Inflammatory macrophage (primary cell): ENCODE measurements at places on chromosomes 2 and 18.

GRCh38 chr2:2291500-2292260 is 39.4 kb downstream of the MYT1L start:
- DNase-seq, result no peak

GRCh38 chr18:23484561-23485182 is 18.6 kb upstream of the RMC1 start:
- no peak for DNase-seq

DNA sequence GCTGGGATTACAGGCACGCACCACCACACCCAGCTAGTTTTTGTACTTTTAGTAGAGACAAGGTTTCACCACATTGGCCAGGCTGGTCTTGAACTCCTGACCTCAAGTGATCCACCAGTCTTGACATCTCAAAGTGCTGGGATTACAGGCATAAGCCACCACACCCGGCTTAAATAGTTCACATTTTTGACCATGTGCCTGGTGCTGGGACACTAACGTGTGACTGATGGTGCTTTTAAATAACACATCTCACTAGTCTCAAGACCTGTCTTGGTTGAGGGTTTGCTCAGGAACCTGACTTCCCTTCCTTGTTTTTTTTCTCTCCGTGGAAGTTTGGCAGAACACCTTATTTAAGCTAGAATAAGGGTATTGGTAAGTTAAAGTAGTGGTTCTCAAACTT is 8.5 kb downstream of the FMNL2 start:
- DNase-seq, result no peak

DNA sequence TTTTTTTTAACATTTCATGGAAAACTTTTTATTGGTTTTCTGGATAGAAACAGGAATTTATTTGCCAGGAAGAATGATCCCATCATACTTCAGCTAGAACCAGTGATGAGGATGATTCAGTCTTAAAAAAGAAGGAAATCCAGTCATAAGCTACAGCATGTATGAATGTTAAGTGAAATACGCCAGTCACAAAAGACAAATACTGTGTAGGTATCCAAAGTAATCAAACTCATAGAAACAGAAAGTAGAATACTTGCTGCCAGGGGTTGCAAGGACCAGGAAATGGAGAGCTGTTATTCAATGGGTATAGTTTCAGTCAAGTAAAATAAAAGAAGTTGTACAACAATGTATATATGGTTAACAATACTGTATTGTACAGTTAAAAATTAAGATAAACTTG is 21.3 kb downstream of the PSME4 start:
- DNase-seq, result no peak

DNA sequence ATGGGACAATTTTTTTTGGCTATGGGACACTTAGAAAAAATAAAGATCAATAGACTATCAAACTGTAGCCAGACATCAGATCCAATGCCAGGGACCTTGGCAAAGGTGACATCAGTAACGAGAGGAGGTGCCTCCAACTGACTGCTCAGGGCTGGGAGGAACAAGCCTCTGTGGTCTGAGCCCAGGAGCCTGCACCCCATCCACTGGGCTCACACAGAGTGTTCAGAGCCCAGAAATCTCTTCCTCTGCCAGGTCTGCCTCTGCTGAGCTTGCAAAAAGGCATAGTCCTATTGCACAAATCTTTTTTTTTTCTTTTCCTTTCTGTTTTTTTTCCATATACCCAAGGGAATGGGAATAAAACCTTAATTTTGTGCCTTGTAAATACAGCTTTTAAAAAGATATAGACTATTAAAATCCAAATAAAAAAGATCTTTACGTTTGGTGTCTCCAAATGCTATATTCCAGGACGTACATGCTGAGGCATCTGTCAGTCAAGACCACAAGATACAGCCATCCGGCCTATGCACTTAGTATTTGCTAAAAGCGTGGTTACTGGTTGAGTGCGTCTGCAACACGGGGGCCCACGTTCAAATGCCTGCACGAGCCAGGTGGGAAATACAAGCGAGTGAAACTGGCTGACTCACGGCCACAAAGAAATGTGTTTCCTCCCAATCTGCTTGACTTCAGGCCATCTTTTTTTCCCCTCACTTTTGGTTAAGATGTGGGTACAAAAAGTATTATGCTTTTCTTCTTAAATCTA is 7.8 kb upstream of the ARHGAP25 start:
- peak; percentile 24 for DNase-seq

- DNase-seq, result peak; percentile 47
Measured at GRCh38 chr2:175579646-175580045, 398.1 kb upstream of the ATP5MC3 start.

DNA sequence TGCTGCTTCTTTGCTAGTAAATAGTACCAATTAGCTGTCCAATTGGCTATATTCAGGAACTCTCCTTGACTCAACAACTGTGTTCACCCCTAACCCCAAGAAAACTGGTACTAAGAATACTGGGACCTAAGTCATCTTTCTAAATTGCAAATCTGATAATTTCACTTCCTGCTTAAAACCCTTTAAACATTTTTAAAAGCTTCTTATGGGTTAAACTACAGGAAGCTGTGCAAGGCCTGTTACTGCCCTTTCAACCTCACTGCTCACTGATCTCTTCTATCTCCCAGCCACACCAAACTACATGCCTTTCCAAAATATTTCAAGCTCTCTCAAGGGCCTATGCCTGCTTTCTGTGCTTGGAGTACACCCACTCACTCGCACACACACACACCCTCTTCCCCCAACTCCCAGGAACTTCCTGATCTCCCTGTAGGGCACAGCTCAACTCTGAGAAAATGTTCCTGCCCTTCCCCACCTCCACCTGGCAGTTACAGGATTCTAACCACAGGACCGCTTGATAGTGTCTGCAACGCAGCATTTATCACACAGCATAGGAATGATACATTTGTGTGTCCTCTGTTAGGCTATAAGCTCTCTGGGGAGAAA is 6.7 kb downstream of the LMAN1 start:
- peak; percentile 17 for DNase-seq
